ENCODE measurements at places on chromosomes 12 and 14. TPM values are rescaled to one million over a fixed set of nuclear protein-coding genes. Genes with fewer than 3 reads are reported as not detected.

Gene EMP1
- 596 TPM for total RNA-seq

Gene C3AR1
- total RNA-seq = 26.6 TPM

Gene PMEL
- total RNA-seq = 5.0 TPM

Gene OR11H6
- not detected for total RNA-seq

Gene PAH
- total RNA-seq = 0.37 TPM

Gene CPNE6
- 1.3 TPM for total RNA-seq

Gene SOAT2
- total RNA-seq = 0.32 TPM

Gene ACOT6
- not detected for total RNA-seq

Gene RNU6-8
- total RNA-seq = not detected

Gene ZBTB39
- total RNA-seq = 5.6 TPM

Gene NKX2-1
- not detected for total RNA-seq
